ENCODE measurements at places on chromosomes 2 and 18.

DNA sequence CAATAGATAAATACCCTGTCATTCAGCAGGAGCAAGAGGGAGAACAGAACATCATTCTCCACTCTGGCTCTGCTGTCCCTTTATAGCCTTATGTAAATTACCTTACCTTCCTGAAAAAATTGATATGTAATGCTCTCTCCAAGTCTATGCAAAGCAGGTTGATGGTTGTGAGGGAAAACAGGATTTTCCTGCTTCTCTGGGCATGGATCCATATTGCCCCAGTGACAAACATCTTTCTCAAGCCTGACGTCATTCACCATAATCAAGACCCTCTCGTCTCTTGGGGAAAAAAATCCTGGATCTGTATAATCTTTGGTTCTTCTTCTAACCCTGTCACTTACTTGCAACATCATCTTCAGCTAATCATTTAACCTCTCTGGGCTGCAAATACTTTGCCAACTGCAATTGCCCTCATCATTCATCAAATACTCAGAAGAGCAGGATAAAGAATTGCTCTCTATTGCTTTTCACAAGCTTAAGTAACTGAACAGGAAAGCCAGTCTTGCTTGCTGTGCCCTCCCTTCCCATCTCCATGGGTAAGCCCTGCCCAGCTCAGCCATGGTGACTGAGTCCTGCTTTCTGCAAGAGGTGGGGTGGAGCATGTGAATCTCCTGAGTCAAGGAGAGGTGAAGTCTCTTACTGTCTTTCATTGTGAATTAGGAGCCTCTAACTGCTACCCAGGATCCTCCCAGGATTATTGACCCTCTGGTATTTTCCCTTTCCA, 123.7 kb upstream of the KLF7 start:
- DNase-seq: no peak

GRCh38 chr2:88709181-88709631, 17.7 kb downstream of the RPIA start:
- DNase-seq: no peak

DNA sequence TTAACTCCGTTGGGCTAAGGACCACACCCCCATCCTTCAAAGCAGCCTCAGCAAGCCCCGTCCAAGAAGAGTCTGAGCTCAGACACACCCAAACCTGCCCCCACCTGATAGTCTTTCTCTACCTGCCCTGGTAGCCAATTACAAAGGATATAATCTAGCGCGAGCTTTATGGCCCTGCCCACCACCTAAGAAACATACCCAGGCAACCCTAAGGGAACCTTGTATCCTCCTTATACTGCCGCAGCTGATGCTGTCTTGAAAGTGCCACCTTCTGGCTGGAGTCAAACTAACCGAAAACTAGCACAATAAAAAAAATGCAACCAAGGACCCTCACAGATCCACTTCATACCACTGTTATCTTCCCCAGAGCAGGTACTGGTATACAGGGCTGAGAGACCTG, 628.3 kb upstream of the REG3G start:
- no peak for DNase-seq

- DNase-seq: no peak
Observed at GRCh38 chr2:66696886-66697285, 262.0 kb downstream of the MEIS1 start.

GRCh38 chr2:240245184-240245583, 104.7 kb upstream of the OTOS start:
- DNase-seq: no peak

- DNase-seq: no peak
Observed at GRCh38 chr2:191009541-191010374, 4.2 kb downstream of the STAT1 start.

DNA sequence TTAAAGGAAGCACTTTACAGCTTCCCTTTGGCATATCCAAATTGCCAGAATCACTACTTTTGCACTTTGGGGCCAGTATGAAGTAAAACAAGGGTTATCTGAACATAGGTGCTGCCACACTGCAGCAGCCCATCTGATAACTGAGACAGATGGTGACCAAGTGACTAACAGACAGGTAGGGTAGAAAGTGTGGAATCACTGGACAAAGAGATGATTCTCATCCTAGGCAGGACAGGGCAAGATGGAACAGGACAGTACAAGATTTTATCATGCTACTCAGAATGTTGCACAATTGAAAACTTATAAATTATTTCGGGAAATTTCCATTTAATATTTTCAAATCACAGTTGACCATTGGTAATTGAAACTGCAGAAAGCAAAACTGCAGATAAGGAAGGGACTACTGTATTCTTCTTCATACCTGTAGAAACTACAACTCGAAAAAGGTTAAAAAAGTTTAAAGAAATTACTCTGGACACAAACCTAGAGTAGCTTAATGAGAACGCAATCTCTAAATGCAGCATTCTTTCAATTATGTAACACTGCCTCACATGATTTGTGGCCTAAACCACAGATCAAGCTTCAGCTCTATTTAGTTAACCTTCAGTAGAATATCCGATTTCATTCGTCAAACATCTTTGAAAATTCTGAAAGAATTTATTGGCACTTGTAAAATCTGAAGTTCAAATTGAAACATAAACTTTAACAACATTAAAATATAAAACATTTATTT, 31.4 kb downstream of the HEATR5B start:
- no peak for DNase-seq

- no peak for DNase-seq
Observed at GRCh38 chr2:183149489-183149888, 25.2 kb downstream of the NUP35 start.

DNA sequence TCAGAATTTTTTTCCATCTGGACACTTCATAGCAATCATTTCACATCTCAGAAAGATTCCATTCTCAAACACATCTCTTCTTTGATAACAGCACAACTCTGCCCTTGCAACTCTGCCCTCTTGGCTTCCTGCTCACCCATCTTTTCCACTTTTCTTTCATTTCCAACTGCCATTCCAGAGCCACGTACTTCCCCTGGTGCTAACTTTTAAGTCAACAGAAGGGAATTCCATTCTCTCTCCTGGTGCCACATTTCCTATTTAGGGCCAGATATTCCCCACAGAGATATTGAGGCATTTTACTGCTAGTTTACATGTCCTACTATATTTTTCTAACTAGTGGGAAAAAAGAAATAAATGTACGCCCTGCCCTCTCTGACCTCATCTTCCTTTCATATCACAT, 590.2 kb downstream of the ARHGAP15 start:
- no peak for DNase-seq

- peak; percentile 54 for DNase-seq
Observed at GRCh38 chr2:221716426-221717303, 144.6 kb upstream of the EPHA4 start.

DNA sequence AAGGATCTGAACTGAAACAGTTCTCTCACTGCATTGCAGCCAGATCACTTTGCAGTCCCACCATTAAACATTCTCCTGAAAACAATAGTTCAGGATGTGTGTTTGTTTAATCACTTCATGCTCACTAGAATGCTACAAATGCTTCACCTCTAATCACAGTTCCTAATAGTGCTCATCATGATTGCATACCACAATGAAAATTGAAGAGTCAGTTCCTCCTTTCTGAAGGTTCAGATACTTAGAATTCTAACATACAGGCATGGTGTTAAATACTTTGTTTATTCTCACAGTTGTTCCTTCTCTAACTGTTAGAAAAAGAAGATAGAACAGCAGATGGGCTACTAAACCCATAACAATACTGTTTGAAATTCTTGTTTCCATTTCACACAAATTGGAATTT, 622.3 kb upstream of the ACVR2A start:
- DNase-seq: no peak

DNA sequence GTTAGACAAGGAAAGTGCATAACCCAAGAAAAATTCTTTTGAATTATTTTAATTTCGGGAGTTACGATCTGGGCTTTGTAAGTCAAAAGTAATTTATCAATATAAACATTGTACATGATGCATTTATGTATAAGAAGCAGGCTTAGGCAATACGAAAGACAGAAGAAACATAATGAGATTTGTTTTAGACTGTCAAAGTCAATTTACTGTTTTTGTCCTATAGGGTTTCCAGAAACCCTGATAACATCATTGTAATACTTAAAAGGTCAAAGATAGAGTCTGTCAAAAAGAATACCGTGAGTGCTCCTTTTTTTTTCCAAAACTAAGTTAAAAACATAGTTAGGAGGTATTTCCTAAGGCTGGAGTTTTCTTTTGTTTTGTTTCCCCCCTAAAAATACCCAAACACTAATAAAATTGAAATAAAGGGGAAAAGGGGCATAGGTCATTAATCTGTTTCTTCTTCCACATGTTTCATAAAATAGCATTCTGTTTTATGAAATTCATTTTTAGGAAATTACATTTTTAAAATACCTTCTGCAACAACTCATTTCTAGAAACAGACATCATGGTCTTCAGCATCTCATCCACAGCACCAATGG, 16.1 kb downstream of the C1D start:
- no peak for DNase-seq

DNA sequence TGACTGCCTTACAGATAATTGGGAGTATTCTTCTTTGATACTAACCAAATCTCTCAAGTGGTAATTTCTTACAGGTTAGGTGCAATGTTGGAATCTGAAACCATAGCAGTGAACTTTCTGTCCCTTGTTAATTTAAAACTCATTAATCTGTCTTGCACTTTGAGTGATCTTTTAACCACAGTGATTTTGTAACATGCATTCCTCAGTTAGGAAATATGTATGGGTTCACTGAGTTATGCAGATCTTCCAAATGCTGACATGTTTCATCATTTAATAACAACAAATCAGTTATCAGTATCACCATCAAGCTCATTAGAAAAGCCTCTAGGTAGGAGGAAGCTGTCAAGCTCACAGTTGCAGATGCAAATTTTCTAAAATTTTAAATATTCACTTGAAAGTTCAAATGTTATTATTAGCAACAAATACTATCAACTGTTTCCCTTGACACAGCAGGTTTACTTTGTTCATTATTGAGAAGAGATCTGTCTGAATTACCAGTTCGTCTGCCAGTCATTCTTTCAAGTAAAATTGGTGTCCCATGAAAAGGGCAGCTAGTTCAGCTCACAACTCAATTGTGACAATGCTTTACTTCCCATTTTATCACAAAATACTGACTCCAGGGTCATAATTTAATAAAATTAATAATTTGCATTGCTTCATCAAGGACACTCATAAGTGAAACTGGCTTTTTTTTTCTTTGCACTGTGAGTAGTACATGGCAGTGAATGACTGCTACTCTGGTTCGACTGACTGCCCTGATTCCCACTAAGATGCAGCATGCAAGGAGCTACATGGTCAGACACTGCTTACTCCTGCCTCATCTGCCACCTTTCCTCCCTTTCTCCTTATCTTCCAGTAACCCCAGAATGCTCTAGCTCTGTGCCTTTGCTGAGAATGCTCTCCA, 31.6 kb downstream of the SUCLG1 start:
- DNase-seq: peak; percentile 4

DNA sequence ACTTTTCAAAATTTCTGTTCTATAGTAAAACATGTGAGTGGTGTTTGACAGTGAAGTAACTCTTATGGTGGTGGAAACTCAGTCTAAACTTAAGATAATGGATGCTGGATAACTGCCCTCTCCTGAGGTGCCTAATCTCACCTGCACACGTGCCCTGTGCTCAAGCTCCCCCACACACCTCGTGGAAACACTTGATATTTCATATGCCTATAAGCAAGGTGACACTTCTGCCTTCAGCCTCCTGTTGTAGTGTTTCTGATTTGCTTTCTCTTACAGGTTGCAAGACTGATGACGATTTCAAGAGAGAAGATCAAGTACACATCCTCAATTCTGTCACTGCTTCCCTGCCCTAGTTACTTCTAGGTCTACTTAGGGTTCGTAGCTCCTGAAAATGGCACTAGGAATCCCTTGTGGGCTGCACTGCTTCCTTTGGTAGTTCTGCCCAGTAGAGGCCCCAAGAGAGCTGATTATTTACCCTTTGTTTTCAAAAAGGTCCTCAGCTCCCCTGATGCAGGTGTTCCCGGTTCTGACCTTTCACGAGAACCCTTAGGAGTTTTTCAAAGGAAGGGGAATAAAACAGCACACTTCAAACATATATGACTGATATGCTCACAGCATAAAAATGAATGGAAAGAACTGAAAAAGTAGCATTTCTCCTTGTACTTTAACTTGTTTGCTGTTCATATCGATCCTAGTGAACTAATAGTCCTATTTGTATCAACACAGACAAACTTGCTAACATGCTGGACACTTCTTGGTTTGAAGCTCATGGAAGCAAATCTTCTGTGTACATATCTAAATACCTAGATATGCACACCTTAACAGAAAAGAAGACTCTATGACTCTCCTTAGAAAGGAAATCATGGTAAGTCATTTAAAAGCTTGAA, 6.7 kb downstream of the CAVIN2 start:
- DNase-seq: no peak

- no peak for DNase-seq
Observed at GRCh38 chr2:240995041-240996021, 3.1 kb upstream of the SNED1 start.

DNA sequence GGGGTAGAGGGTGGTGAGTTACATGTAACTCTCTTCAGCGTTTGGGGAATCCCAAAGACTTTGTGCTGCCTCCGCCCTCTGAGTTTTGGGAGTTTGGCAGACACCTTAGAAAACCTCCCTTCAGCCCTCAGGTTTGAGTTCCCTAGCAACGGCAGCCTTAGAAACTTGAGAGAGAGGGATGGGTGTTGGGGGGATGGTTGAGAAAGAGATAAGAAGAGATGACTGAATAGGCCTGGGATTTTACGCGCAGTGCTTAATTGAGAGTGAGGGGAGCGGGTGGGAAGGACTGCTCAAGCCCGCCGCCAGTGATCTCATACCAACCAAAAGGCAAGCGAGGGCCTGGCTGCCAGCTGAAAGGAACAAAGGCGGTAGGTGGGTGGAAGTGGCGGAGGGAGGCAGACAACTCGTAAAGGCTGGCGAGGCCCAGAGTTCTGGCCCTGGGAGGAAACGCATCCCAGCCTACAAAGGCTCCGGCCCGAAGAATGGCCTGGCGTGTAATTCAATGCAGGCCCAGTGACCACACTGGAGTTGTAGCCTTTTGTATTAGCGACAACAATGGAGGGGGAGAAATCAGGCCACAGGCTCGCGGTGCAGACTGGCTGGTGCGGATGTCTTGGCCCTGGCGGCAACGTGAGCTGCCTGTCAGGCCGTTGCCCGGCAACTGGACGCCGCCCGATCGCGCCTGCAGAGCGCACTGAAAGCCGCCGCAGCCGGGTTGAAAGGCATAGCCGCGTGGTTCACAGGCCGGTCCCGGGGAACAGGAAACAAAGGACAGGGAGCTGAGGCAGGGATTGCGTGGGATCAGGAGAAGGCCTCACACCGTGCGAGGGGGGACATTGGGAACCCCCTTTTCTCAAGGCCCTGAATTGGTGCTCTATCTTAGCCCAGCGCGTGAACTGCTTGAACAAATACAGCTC, 39.9 kb upstream of the DARS1 start:
- peak; percentile 85 for DNase-seq

DNA sequence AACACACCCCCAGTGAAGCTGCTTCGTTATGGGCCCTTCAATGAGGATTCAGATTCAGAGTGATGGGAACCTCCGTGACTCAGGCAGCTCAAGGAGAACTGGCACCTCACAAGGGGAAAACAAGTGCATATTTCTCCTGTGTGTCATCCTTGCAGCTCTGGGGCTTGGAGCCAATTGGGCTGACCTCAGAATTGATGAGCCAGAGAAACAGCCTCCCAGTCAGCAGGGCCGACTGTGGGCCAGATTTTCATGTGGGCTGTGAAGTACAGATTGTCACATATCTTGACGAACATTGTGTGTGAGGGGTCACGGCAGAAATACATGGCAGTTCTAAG, 189.6 kb upstream of the SP5 start:
- DNase-seq: peak; percentile 46

All from HT-29 (cell line).